ENCODE measurements at places on chromosomes 4 and X. TPM values are rescaled to one million over a fixed set of nuclear protein-coding genes. Genes with fewer than 3 reads are reported as not detected.
A peak's percentile ranks its signal among the peaks of the same experiment; 100 is the strongest.

DNA sequence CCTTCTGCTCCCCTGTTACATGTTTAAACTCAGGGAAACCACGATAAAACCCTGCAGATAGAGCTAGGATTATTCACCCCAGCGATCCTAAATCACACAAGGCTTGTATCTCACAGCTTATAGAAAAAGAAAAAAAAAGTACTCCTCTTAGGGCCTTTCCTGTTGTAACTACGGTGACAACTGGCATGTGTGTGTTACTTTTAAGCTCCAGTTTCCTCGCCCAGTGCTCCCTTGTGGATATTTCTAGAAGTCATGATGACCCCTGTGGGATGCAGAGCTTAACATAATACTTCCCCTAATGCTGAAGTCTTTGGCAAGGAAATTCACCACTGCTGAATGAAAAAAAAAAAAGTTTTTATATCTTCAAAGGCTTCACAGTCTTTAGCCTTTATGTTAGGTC is 114.7 kb downstream of the NWD2 start:
- no peak for DNase-seq

DNA sequence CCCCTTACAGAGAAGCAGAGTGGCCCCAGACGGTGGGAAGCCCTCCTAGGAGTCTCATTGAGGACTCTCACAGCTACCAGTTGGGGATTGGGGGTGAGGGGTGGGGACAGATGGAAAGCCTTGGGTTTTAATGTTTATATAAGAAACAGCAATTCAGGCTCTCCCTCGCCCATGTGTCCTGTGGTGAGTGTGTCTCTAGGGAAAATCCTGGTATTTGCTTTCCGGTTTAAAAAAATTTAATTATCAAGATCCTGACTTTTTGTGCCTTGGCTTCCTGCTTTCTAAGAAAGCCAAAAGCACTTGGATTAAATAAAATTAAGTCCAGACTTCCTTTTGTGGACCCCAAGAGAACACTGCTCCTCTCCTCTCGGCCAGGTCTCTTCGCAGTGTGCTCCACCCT is 93.8 kb downstream of the SOWAHB start:
- DNase-seq: no peak

DNA sequence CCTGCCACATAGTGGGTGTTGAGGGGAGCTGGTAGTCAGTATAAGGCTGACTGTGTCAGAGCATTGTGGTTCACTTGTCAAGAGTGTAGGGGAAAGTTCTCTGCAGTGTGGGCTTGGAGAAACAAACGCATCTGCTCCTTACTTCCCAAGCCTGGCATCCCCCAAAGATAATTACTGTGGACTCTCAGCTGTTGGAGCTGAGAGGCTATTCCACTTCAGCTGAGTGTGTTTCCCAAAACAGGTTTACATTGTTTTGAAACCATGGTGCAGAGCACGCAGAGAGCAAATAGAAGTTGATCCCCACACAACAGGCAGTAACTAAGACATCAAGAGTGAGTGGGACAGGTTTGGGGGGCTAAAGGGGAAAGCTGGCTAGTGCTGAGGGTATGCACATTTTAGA is 181.0 kb upstream of the EOLA2 start:
- DNase-seq: no peak

GRCh38 chrX:72126539-72127140 is 5.1 kb downstream of the RTL5 start:
- DNase-seq: peak; percentile 95

GRCh38 chr4:15653864-15654592 is 1.1 kb downstream of the FBXL5 start:
- no peak for DNase-seq

- DNase-seq: peak; percentile 49
Observed at GRCh38 chr4:2066571-2067445, 7.7 kb downstream of the NAT8L start.

GRCh38 chr4:10201381-10202223 is 85.0 kb upstream of the WDR1 start:
- no peak for DNase-seq

The MAGIX gene
- total RNA-seq: 1.9 TPM

The PLK4 gene
- 10.0 TPM for total RNA-seq

The RBMX2 gene
- total RNA-seq: 33.1 TPM

The EFHC2 gene
- 1.3 TPM for total RNA-seq
